ENCODE measurements at places on chromosomes 11 and 22.

DNA sequence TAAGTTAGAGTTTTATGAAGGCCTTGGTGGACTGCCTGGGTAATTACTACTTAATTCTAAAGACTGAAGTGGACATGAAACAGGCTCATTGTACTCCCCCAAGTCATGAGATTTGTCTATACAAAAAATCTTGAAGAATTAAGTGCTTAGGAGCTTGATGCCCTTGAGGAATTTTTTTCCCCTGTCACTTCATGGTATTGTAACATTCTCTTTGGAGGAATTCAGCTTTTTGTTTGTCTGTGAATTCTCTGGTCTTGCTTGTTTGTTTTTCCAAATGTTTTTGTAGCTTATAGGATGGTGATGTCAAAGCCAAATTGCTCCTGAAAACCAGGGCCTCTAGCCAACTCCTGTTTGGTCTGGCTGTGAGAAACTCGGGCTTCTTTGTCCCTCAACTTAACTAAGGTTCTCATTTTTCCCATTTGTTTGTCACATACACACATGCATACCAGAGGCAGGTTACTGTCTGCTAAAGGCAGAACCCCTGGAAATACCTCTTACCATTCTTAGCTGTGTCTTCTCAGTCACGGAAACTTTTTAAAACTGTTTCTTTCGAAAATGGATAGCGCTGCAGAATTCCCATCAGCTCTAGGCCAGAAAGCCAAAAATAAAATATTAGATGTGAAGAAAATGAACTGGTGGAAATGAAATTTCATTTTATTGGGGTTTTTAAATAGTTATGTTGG is 66.9 kb downstream of the AMOTL1 start:
- DNase-seq = no peak

- no peak for DNase-seq
Observed at GRCh38 chr11:107849790-107850189, 8.8 kb downstream of the SLC35F2 start.

GRCh38 chr22:42855211-42855610 is 1.9 kb downstream of the ARFGAP3 start:
- DNase-seq = no peak

DNA sequence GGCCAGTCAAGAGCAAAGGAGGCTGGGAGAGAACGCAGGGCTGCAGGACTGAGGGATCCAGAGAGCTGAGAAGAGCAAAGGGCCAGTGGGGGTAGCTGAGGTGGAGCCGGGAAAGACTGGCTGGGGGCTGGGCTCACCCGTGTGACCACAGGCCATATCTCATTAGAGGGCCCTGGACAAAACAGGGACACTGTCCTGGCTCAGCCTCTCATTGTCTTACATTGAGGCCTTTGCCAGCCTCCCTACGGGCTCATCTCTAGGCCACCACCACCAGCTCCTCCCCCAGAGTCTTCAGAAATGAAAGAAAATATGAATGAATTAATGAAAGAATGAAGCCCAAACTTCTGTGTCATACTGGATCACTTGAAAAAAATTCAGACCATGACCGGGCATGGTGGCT is 9.2 kb downstream of the RAB36 start:
- DNase-seq = no peak

DNA sequence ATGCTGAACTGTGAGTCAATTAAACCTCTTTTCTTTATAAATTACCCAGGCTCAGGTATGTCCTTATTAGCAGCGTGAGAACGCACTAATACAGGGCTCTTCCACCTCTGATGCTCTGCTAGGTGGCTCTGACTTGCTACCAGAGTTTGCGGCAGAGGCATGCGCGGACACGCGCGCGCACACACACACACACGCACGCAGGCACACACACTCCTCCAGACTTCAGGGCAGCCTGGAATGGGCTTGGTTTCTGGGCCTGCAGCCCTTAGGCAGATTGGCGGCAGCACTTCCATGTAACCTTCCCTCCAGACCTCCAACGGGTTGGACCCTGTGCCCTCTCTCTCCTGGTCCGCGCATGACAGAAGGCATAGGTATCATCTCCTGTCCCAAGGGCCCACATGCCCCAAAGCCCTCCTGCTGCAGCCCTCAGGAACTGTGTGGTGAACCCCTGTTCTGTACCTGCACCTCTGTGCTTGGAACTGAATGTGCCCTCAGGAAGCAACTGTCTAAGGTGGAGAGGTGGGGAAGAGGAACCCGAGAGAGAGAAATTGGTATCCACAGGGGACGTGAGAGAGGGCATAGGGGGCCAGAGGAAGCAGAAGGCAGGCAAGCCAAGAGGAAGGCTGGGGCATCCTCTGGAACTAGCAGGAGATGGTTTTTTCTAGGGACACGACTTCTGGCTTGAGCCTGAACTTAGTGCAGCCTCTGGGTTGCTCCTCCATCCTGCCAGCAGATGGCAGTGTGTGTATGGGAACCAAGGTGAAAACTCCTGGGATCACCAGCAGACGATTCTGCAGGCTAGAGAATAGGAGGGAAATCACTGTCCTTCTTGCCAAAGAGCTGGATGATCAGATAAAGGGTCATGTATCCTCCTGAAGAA is 23.4 kb upstream of the RIC3 start:
- DNase-seq = peak; percentile 43

DNA sequence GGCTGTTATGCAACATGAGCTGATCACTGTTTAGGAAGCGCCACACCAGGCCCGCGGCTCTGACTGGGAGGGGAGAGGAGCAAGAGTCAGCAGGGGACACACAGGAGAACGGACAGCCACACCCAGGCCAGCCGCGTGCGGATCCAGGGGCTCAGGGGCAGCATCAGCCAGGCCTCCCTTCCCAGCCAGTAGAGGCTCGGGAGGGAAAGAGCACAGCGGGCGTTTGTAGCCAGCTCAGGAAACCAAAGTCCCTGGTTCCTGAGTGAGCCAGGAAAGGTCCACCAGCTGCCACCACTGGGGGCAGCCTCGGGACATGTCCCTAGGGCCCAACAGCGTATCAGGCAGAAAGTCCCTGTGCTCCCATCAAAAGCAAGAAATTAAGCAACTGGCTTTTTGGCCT is 71.8 kb upstream of the PITPNB start:
- DNase-seq = peak; percentile 9

DNA sequence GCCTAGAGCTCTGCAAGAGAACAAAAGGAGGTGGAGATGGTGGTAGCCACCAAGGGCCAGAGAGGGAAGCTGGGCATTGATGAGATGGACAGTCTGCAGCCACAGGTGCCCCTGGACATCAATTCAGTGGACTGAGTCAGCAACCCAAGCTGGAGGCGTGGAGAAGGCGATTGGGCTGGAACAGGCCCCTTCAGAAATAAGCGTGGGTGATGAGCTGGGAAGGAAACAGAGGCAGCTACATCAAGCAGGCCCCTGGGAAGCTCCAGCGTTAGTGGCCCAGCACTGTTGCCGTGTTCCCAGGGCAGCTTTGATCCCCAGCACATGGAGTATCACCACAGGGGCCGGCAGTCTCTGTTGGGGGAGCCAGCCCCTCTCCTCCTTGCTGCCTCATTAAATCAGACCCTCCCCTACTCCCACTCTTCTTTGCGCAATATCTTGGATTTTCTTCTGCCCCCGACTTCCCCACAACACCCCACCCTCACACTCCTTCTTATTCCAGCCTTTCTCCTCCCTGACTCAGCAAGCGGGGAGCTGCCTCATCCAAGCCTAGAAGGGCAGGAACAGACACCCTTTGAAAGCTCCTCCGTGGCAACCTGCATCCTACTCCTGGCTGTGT is 31.7 kb upstream of the OAF start:
- DNase-seq = no peak

- DNase-seq = no peak
Observed at GRCh38 chr11:134050541-134051383, 18.1 kb upstream of the JAM3 start.

- DNase-seq = peak; percentile 31
Observed at GRCh38 chr11:124676386-124676785, 2.7 kb downstream of the SPA17 start.

- no peak for DNase-seq
Observed at GRCh38 chr11:133323354-133323753, 208.9 kb downstream of the OPCML start.

DNA sequence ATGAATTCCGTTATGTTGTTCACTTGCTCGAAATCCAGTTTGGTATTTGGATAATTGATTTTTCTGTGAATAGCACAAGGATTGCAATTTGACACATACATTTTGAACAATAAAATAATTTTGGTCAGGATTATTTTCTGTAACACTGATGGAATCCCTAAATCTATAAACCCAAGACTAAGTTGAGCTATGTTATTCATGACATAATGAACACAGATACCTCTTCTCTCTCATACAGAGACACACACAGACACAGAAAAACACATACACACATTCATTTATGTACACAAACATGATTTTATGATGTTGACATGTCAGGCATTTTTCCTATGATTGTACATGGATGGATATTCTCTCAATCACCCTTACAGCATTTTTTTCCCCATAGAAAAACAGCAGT is at the start of gene OR4C5:
TSS of gene OR4C5 (minus strand) at position 101 of the 400 bp plus-strand sequence. CDS start at position 101, 0 bp downstream.
- no peak for DNase-seq

DNA sequence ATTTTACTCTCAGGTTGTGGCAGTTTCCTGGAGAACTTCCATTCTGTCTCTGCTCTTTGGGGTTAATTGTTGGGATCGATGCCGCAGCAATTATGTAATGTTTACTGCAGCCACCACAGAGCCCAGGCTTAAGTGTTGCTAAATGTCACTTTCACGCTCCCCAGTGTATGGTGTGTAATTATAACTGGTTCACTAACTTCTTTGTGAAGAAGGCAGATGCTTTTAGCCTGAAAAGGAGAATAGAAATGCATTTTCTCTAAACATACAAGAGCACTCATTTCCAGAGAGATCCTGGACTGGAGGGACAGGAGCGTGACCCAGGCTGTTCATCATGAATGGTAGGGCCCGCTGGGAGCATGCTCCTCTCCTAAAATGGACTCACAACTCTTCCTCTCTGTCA is 132.2 kb upstream of the PLET1 start:
- no peak for DNase-seq

- DNase-seq = no peak
Observed at GRCh38 chr11:113674397-113674685, 31.8 kb downstream of the TMPRSS5 start.

GRCh38 chr22:42562279-42562678 is 8.5 kb downstream of the SERHL2 start:
- DNase-seq = no peak

GRCh38 chr22:41540006-41540315 is 4.3 kb downstream of the POLR3H start:
- DNase-seq = no peak

- no peak for DNase-seq
Observed at GRCh38 chr22:48709453-48709852, 1118.2 kb downstream of the BRD1 start.

Data from fibroblast of the conjunctiva (primary cell).